SK-N-SH (cell line): ENCODE measurements at places on chromosomes 4 and X.

DNA sequence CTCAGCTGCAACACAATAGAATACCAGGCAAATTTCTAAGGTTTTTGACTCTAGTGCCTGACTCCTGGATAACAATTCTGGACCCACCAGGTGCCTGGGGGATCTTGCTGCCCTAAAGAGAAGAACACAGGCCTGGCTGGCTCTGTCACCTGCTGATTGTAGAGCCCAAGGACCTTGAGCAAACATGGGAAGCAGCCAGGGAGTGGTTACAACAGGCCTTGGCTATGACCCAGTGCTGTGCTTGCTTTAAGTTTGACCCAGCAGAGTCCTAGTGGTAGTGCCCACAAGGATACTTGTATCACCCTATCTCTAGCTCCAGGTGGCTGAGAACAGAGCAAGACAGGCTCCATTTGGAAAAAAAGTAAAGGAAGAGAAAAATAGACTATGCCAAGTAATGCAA, 176.8 kb upstream of the DCAF12L2 start:
- DNase-seq: no peak

DNA sequence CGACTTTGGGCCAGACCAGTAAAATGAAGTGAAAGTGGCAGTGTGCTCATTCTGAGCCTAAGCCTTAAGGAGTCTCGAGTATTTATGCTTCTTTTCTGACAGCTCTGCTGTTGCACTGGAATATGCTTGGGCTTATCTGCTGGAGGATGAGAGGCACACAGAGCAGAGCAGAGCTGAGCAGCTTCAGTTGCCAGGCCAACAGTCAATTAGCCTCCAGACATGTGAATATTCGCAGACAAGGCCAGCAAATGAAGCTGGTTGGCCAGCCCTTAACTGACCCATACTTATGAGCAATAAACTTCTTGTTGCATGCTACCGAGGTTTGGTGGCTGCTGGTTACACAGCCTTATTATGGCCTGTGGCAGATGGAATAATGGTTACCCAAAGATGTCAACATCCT, 203.0 kb upstream of the GEMIN8 start:
- no peak for DNase-seq

DNA sequence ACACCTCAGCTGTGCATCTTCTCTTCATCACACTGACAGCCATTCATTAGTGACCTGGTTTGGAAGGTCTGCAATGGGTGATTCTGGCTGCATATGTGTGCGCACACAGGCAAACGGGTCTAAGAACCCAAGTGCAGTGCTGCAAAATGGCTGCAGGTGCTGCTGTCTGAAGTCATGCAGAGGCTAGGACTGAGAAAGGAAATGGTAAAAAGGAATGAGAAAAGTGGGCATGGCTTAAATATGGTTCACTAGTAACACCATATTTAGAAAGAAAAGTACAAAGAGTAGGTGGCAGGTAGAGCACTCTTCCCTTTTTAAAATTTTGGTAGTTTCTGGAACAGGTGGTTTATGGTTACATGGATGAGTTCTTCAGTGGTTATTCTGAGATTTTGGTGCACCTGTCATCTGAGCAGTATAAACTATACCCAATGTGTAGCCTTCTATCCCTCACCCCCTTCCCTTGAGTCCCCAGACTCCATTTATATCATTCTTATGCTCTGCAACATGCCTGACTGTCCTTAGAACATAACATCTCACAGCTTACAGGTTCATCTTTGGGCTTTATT, 78.4 kb downstream of the CCNG2 start:
- DNase-seq: no peak

- DNase-seq: no peak
Observed at GRCh38 chr4:27000820-27001219, 140.2 kb downstream of the STIM2 start.

DNA sequence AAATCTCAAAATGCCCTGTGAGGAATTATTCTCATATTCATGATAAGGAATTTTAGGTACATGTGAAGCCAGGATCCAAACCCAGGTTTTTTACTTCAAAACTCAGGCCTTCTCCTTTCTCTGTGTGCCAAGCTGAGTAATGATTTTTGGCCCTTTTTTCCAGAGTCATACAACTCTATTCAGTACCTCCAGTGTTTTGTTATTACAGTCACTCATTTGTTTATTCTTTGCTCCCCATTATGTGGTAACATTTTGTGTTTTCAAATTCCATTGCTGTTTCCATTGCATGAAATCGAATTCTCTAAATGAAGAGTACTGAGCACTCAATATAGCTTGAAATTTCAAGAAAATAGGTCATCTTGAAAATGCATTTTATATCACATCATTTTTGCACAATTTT, 315.4 kb downstream of the NR3C2 start:
- no peak for DNase-seq
